ENCODE measurements at places on chromosomes 11 and 22.

DNA sequence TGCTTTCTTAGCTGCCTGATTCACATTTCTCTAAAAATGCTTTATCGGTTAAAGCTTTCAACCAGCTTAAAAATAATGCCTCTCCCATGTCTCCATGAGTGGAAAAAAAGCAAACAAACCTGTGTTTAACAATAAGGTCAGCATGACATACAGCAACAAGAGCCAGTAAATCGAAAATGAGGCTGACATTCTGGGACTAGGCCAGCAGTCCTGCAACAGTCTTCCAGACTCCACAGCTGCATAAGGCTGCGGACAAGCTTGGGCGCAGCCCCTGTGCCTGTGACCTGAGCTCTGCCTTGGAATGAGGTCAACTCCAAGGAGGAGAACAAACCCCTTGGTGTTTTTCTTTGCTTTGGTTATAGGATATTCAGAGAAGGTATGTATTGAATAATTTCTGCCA lies 95.5 kb downstream of the PGR start:
- no peak for DNase-seq

GRCh38 chr22:28674121-28674563 lies 5.5 kb downstream of the TTC28 start:
- DNase-seq = peak; percentile 29

DNA sequence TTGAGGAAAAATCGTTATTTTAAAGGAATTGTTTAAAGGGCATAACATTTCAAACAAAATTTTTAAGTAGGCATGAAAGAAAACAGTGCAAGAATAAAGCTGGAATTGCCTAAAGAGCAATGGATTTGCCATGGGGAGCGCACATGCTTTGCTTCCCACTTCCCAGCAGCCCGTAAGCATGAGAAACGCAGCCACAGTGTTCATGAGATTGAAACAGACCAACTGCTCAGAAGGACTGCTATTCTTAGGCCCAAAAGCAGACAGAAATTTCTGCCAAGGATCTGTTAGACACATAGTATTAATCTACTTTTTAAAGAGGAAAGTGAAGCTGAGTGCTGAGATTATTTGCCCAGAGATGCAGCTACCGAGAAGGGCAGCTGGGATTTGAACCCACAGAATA lies 34.2 kb upstream of the TSKU start:
- DNase-seq = no peak

GRCh38 chr11:94308024-94308423 lies 3.6 kb downstream of the IZUMO1R start:
- no peak for DNase-seq

DNA sequence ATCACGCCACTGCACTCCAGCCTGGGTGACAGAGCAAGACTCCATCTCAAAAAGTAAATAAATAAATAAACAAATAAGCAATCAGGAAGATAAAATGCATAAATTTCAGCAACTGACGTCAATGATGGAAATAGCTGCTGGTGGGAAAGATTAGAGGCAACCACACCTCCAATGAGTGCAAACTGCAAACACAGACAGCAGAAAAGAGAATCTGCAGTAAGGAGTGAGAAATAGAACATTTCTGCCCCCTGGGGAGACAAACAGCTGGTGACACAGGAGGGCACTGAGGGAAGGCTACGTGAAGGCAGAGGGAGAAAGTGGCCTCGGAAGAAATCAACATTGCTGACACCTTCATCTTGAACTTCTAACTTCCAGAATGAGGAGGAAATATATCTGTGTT lies 6.5 kb downstream of the PI4KA start:
- no peak for DNase-seq

DNA sequence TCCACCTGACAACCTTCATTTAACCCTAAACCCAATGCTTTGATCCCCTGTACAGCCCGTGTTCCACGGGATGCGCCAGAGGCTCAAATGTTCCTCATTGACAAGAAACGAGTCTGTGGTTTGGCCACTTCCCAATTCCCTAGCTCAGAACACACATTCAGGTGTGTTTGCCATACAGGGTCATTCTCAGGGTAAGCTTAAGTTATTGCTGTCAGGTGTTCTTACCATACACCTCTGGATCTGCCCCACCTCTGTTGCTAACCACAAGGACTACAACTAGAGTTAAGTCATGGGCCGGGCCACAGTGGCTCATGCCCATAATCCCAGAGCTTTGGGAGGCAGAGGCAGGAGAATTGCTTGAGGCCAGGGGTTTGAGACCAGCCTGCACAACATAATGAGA lies 45.6 kb upstream of the POLD3 start:
- no peak for DNase-seq

DNA sequence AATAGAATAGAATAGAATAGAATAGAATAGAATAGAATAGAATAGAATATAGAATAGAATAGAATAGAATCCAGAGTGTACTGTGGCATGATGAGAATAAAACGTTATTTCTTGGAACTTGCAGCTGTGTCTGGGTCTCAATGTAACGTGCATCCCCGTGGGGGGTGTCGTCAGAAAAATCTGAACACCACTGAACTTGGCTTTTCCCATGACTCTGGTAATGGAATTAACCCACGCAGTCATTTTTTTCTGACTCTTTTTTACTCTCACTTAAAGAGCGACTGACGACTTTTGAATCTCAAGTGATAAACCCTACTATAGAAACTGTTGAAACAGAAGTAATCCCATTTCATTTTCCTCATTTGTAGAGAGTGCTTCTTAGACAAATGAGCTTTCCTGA lies 92.4 kb upstream of the BID start:
- no peak for DNase-seq

DNA sequence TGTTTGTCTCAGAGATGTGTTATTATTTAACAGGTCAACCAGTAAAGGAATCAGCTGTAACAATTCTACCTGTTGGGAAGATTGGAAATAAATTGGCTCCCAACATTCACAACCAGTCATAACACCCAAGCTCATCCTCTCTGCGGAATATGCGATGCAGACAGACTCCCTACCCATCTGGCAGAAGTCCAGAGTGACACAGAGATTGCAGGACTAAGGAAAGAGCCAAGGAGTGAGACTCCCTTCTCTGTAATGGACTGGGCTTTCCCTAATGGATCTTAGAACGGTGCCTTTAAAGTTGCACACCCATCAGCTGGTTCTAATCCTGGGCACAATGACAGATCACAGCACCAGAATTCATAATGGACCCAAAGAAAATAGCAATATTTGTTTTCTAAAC lies 27.8 kb upstream of the UBASH3B start:
- DNase-seq = no peak

DNA sequence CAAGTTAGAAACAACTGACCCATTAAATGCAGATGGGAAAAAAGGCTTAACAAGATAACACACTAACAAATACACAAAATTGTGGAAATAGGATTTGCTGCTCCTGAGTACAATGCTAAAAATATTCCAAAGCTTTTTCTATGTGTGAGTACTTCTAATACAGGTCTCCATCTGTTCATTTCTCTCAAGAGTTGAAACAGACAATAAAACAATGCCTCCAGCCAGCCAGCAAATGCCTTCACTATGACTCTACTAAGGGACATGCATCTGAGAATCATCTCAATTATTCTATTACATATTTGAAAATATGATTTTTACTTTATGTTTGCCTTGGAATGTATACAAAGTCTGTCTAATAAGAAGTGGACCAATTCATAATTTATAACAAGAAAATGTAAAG lies 119.0 kb downstream of the CADM1 start:
- no peak for DNase-seq

DNA sequence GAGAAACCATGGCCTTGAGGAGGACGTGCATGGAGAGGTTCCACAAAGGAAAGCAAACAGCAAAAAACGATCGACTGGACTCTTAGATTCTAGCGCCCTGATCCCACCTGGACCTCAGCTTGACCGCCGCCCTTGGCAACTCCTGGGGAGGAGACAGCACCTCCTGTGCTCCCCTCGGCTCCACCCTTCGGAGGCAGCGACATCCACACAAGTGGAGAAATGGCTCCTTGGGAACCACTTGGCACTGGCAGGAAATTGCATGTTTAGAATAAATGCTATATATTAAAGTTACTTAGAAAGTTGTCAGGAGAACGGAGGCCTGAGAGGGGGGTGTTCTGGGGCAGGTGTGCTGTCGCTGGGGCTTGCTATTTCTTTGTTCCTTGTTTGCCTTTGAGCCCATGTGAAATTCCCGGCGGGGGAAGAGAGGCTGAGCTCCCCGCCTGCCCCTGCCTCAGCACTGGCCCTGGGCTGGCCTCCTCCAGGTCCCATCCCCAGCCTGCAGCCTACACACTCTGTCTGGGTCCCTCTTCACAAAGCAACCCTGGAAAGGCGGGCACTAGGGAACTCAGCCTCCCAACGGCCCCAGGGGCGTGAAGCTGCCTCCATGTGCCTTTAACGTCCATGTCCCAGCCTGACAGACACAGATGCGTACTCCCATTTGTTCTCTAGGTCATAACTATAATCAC lies 395.3 kb downstream of the BRD1 start:
- DNase-seq = no peak

- DNase-seq = no peak
Measured at GRCh38 chr11:100174881-100175280, 512.2 kb upstream of the ARHGAP42 start.

GRCh38 chr11:72012091-72012630 lies 13.5 kb downstream of the IL18BP start:
- DNase-seq = no peak

DNA sequence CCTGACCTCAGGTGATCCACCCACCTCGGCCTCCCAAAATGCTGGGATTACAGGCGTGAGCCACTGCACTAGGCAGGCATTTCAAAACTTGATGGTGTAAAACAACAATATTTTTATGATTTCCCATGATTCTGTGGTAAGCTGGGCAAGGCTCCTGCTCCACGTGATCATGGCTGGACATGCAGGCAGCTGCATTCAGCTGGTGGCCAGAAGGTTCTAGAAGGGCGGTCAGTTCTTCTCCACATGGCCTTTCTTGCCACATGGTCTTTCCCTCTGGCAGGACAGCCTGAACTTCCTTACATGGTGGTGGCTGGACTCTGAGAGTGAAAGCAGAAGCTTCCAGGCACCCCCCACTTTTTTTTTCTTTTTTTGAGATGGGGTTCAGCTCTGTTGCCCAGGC lies 9.9 kb upstream of the RASD2 start:
- DNase-seq = no peak

GRCh38 chr11:107337917-107338316 lies 119.7 kb downstream of the CWF19L2 start:
- DNase-seq = no peak

DNA sequence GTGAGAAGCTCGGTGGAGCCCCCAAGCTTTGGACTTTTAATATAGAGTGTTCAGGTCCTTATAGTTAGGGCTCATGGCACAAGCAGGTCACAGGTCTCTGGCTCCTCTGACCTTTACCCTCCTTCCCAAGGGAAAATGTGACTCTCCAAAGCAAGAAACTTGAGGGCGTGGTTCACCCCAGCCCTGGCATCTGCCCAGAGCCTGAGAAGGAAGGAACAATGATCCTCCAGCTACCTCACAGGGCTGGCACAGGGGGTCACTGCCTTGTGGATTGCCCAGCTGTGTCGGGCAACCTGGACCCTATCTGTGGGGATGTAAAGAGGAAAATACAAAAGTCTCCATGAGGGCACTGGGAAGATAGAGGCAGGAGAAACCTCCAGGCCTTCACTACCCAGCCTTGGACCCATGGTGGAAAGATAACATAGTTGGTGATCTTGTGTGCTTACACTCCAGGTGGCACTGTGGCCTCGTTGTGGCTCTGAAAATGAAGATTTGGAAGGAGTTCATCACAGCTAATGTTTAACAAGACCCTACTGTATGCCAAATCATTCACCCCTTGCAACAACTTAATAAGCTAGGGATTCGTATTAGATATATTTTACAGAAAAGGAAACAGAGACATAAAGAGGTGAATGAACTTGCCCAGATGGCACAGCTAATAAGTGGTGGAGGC lies 3.8 kb upstream of the ZNF195 start:
- DNase-seq = no peak

DNA sequence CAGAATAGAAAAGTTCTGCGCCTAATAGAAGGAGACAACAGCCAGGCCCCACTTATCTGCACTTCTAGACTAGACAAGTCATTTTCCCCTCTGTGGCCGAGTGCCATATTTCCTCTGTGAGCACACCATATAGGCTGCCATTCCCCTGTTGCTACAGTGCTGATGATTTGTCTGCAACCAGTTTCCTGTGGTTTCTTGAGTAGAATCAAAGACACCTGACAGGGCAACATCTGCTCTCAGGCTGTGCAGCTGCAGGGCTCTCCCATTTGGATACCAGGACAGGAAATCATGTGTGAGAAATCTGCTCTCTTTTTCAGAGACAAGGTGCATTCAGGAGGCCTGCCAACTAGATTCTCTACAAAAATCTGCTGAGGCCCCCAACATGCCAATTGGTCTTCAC lies 879.3 kb downstream of the DLG2 start:
- DNase-seq = no peak
